ENCODE measurements at places on chromosomes 1 and 21.

GRCh38 chr1:246281639-246282038 is 225.4 kb downstream of the SMYD3 start:
- DNase-seq, result no peak

- DNase-seq, result no peak
These were observed 9.0 kb upstream of the IFFO2 start for GRCh38 chr1:18965206-18966173.

GRCh38 chr1:17286646-17287045 is 21.4 kb upstream of the PADI4 start:
- DNase-seq, result no peak

DNA sequence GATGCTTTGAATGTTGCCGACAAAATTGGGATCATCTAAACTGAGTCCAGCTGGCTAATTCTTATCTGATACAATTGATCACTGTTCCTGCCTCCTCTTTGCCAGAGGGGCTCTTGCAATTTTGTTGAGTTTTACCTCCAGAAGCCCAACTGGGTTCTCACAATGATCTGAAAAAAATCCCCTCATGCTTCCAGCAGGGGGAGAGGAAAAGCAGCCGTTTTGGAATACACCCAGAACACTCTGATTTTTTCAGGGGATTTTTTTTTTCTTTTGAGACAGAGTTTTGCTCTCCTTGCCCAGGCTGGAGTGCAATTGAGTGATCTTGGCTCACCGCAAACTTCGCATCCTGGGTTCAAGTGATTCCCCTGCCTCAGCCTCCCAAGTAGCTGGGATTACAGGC is 13.9 kb upstream of the RERE start:
- no peak for DNase-seq

DNA sequence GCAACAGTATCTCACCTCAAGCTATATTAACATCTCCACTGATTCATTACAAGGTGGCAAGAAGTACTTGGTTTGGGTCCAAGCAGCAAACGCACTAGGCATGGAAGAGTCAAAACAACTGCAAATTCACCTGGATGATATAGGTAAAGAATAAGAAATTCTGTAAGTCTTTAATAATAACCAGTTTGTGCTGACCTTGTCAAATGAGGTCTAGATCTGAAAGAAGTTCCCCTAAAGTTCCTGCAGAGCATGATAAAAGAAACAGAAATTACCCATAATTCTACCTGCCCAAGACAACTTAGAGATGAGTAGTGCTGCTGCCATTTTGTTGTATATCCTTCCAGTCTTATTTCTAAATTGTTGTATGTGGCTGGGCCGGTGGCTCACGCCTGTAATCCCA is 34.5 kb downstream of the IL23R start:
- no peak for DNase-seq

- DNase-seq, result no peak
These were observed 351.5 kb upstream of the ZP4 start for GRCh38 chr1:238242181-238242580.

DNA sequence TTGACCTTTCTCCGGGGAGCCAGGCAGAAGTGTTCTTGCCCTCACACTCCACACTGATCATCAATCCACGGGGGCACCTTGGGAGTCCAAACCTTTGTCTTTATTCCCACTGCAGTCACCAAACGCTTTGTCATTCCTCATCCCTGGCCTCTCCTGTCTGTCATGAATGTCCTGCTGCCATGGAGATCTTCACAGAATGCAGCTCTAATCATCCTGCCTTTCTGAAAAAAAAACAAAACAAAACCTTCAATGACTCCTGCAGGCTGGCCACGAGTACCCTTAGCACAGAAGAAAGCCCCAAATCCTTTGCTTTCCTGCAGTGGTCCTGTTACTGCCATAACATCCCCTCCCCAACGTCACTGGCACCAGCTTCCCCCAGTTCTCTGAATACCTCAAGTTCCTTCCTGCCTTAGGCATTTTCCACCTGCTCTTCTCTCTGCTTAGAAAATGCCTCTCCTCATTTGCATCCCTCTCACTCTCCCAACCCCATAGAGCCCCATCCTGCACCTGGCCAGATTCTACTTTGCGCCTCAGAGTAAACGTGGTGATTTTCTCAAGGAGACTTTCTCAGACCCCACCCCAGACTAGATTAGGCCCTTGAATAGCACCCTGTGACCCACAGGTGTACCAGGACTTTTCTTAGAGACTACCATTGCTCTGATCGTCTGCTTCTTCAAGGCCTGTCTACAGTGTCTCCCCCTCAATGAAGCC is 131.2 kb downstream of the AK5 start:
- no peak for DNase-seq

DNA sequence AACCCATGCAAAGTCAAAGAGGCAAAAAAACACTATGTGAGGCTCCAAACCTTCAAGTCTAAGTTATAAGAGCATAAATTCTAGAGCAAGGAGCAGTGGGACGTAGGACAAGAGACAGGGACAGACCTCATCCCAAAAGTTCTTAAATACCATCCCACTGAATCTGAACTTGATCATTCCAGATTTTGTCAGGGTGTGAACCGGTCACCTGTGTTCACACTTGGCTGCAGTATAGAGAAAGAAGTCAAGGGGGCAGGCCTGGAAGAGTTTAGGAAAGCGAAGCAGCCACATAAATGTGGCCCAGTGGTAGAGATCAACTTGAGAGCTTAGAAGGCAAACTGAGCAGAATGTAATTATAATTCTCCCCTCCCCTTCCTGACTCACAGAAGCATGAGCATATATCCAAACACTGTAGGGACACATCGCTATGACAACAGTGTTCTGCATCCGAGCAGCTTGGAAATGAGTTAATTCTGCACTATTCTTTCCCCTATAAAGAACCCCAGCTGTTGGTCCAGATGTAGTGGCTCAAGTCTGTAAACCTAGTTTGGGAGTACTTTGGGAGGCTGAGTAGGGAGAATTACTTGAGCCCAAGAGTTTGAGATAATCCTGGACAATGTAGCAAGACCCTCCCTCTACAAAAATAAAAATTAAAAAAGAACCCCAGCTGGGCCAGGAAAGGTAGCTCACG is 2.7 kb downstream of the AKR7A2 start:
- DNase-seq, result no peak

- DNase-seq, result no peak
These were observed 35.0 kb downstream of the CA6 start for GRCh38 chr1:8980656-8981055.

- no peak for DNase-seq
These were observed 34.1 kb downstream of the C8B start for GRCh38 chr1:56931686-56932085.

GRCh38 chr1:164337885-164338284 is 221.1 kb upstream of the PBX1 start:
- DNase-seq, result no peak

- no peak for DNase-seq
These were observed 21.1 kb downstream of the FYB2 start for GRCh38 chr1:56798053-56798471.

- DNase-seq, result no peak
These were observed 40.9 kb downstream of the STX6 start for GRCh38 chr1:180981596-180982387.

GRCh38 chr21:32448803-32449594 is 36.5 kb downstream of the EVA1C start:
- no peak for DNase-seq

GRCh38 chr1:22611530-22611947 is 24.9 kb upstream of the C1QA start:
- DNase-seq, result no peak
